SK-N-SH treated with all-trans-retinoic acid at 6 μM for 48 hours (cell line): ENCODE measurements at places on chromosomes 13 and 19.
A peak's percentile ranks its signal among the peaks of the same experiment; 100 is the strongest.

DNA sequence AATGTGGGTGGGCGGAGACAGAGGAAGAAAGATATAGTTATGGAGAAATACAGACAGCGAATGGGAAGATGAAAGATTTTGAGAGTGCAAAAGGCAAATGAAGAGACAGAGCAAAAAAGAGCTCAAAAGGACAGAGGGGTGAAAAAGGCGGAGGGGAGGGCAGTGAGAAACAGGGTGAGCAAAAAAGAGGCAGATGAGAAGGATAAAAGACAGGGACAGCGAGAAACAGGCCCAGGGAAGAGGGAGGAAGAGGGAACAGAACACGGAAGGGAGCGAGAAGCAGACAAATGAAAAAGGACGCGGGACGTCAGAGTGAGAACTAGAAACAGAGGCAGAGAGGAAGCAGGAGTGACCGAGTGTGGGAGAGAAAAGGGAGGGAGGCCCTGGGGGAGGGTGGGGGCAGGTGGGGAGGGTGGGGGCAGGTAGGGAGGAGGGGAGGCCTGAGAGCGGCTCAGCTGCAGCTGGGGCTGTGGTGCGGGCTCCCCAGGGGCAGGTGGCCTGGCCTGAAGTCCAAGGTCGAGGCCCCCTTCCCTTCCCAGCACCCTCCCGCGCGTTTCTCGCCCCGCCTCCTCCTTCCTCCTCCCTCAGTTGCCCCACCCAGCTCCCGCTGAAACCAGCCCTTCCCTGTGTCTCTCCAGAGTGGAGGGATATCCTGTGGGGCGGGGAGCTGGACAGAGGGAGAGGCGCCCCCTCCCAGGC is 2.9 kb downstream of the KLK1 start:
- no peak for ATAC-seq

DNA sequence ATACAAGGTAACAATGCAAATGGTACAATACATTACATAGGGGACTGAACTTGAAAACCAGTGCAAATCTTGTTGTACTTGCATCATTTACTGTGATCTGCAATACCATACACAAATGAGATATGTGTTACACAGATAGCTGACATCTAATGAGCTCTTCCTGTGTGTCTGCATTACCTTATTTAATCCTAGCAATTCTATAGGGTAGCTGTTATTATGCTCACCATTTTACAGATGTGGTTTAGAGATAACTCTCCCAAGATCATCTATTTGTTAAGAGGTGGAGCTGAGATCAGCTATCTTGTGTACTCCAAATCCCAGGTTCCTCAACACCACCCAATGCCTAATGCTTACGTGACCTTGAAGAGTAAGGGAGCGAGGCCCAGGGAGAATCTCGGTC is 21.4 kb upstream of the SERP2 start:
- no peak for ATAC-seq

GRCh38 chr19:45670670-45671453 is 2.8 kb downstream of the GIPR start:
- peak; percentile 75 for ATAC-seq

GRCh38 chr19:15412832-15413231 is 6.0 kb downstream of the AKAP8L start:
- ATAC-seq, result no peak

DNA sequence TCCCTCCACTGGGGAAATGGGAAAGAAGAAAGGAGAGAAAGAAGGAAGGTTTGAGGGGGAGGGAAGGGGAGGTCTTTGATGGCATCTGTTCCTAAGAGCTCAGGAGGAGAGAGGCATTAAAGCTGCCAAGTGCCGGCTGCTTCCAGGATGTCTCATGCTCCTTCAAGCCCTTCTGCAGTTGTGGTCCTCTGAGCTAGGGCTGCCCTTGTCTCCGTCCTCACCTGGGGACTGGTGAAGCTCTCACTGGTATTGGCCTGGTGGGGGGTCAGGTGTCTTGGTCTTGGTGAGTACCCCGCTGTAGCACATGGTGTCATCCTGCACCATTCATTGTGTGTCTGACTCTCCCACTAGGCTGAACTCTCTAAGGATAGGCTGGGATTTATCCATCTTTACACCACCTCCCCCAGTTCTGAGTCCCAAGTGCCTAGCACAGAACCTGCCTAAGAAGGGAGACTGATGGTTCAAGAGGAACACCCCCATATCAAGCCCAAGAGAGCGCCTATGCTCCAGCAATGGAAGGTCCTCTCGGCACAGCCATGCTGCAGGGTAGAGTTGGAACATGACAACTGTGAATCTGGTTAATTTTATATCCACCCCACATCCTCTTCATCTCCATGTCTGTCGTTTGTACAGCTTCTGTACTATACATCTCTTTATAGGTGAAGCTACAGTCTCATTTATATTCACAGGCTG is 83.7 kb downstream of the AKAP11 start:
- ATAC-seq, result no peak

DNA sequence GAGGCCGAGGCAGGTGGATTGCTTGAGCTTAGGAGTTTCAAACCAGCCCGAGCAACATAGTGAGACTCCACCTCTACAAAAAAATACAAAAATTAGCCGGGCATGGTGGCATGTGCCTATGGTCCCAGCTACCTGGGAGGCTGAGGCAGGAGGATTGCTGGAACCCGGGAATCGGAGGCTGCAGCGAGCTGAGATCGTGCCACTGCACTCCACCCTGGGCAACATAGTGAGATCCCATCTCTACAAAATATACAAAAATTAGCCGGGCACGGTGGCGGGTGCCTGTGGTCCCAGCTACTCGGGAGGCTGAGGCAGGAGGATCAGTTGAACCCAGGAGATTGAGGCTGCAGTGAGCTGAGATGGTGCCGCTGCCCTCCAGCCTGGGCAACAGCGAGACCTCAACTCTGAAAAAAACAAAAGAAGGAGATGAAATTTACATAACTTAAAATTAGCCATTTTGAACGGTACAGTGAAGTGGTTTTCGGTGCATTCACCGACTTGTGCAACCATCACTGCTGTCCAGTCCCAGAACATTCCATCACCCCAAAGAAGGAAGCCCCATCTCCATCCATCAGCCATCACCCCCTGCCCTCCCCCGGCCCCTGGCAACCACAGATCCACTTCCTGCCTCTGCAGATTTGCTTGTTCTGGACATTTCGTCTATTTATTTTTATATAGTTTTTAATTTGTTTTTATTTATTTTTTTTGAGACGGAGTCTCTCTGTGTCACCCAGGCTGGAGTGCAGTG is 1.6 kb upstream of the AZU1 start:
- ATAC-seq, result no peak

GRCh38 chr19:48507911-48508439 is 3.7 kb downstream of the LMTK3 start:
- ATAC-seq, result no peak

DNA sequence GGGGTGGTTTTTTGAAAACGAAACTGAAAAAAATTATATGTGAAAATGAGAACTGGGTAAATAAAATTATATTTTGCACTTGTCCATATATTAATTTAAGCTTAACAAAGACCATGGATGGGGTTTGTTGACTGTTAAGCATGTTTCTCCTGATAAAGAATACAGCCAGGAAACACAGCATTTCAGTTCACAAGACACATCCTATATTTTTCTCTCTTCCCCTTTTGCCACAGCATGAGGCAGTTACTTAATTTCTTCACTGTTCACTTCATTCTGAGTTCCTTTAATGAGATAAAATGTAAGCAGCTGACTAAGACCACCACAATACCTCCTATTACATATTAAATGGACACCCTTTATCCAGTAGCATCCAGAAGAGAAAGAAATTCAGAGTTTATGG is 64.0 kb downstream of the RXFP2 start:
- no peak for ATAC-seq

DNA sequence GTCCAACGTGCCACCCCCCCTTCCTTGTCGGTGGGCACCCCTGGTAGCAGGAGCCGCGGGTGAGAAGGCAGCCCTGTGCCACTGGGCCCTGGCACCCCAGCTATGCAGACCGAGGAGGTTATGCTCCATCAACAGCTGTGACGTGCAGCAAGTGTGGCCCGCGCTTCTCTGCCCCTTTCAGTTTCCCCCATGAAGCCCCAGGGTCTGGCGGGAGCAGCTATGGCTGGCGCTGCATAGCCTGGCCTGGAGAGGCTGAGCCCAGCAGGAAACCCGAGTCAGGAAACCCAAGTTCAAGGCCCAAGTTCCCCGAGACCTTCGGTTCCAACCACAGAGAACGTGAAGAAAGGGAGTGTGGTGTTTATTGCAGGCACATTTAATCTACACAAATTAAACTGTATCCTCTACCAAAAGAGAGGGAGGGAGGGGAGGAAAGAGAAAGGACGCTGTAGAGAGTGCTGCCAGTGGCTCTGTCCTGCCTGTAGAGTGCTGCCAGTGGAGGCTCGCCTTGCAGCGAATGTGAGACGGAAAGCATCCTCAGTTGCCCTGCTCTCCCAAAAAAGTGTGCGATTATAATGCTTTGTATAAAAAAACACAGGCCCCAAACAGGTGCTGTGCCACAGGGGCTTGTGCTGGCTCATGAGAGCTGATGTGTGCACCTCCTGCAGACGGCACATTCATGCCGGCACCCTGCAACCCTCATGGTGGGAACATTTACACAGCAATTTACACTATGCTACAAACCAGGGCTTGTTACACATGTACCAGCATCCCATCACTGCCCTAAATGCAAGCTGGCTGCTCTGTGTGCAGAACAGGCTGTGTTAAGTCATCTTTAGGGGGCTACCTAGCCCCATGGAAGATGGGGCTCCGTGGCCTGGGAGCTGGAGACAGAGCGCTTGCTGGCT is 16.3 kb downstream of the POP4 start:
- peak; percentile 73 for ATAC-seq

GRCh38 chr19:47002106-47002766 is 17.4 kb upstream of the NPAS1 start:
- no peak for ATAC-seq

DNA sequence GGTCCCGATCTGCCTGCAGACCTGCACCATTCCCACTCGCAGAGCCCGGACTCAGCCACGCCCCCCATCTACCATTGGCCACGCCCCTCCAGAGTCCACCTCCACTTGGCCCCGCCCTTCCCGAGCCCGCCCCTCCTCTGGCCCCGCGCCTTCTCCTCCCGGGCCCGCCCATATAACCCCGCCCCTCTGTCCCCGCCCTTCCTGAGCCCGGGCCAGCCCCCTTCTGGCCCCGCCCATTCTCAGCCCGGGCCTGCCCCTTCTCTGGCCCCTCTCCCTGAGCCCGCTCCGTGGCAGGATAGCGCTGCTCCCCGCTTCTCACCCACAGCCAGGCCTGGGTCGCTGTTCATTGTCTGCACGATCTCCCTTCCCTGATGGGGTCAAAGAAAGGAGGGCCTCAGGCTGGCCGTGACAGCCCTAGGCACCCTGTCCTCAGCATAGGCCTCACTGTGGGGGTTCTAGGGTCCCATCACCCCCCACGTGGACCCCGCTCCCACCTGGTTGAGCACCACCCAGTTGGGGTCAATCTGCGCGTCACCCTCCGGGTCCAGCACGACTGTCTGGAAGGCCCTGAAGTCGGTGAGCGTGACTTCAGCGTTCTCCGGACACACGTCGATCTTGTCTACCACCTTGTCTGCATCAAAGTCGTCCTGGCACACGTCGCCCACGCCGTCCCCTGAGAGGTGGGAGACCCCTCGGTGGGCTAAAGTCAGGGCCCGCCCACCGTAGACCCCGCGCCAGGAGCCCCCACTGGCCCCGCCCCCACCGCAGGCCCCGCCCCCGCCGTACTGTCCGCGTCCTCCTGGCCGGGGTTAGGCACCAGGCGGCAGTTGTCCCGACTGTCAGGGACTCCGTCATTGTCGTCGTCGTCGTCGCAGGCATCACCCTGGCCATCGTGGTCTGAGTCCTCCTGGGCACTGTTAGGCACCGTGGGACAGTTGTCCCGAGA is 5.7 kb downstream of the COMP start:
- peak; percentile 78 for ATAC-seq

- ATAC-seq, result no peak
Observed at GRCh38 chr13:113448545-113448884, 4.8 kb downstream of the ADPRHL1 start.

GRCh38 chr13:37417060-37417441 is 181.5 kb downstream of the POSTN start:
- ATAC-seq, result no peak

- no peak for ATAC-seq
Observed at GRCh38 chr13:20311596-20311995, 79.5 kb upstream of the GJB6 start.

DNA sequence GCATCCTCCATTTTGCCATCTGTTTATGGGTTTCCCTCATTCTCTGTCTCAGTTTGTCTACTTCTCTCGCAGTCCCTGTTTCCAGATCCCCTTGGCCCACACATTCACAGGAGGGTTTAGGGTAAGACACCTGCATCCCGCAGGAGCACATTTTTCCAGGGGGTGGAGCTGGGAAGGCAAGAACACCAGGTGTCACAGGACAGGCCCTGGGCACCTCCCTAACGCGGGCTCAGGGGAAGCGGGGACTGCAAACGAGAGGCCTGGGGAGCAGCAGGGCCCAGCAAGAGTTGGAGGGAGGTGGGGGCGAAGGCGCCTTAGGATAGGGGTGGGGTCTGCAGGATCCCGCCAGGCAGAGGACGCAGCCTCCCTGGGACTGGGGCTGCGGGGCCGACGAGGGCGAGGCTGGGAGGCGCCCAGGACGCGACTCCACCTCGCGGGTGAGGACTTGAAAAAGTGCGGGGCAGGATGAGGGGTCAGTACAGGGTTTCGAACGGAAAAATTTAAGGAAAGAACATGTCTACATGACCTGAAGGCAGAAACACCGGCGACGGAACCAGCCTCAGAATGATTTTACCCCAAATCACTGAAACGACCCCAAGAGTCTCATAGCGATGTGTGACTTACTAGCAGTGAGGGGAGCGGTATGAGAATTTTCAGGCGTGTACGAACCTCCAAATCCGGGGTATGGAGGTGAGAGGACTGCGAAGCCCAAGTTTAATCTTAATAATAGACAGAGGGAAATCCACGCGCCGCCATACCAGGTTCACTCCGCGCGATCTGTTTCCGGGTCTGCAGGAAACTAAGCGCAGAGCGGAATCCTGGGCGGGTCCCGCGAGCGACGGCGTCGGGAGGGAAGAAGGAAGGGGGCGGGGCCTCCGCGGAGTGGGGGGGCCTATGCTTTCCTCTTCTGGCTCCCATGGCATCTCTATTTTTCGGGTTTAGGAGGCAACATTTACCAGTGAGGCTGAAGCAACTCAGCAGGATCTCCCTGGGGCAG is 7.1 kb upstream of the ERVV-2 start:
- peak; percentile 71 for ATAC-seq

GRCh38 chr19:11382898-11383705 is 1.0 kb downstream of the EPOR start:
- peak; percentile 5 for ATAC-seq

DNA sequence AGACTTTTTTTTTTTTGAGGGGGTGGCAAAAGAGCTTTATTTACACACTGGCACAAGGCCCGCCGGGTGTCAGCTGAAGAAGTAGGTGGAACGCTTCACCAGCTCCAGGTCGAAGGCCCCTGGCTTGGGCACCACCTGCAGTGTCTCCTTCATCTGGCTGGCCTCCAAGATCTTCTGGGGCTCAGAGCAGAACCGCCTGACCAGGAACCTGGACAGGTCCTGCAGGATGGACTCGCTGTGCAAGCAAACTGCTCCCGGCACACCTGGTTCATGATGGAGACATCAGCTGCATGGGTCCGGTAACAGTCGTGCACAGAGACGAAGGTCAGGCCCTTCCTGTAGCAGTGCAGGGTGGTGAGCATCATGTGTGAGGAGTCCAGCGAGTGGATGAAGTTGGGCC is 4.4 kb upstream of the CYP4F2 start:
- no peak for ATAC-seq
